ENCODE measurements at places on chromosomes 7 and 10.

DNA sequence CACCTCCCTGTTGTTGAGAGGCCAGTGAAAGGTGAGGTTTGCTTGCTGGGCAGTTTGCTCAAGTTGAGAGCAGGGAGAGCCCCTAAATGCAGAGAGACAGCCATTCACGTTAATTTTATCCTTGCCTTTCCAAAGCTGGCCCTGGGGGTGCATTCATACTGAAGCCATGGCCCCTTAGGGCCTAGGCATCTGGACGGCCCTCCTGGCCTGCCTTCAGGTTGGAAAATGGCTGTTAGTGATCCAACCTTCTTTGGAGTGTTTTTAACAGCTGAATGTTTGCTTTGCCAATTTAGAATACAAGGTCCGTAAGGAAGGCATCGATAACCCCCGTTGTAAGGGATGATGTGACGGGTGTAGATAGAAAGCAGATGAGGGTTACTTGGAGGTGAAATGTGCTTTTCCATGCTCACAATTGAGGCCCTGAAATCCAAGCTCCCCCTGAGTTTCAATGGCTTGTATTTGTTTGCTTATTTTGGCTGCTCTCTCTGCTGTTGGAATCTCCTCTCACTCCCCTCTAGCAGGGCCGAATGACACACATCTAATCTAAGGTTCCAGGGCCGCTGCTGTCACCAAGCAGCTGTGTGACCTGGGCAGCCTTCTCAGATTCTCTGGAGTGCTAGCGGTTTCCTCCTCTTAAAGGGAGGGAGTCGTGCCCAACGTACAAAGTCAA is 171.6 kb upstream of the MKI67 start:
- DNase-seq, result no peak

DNA sequence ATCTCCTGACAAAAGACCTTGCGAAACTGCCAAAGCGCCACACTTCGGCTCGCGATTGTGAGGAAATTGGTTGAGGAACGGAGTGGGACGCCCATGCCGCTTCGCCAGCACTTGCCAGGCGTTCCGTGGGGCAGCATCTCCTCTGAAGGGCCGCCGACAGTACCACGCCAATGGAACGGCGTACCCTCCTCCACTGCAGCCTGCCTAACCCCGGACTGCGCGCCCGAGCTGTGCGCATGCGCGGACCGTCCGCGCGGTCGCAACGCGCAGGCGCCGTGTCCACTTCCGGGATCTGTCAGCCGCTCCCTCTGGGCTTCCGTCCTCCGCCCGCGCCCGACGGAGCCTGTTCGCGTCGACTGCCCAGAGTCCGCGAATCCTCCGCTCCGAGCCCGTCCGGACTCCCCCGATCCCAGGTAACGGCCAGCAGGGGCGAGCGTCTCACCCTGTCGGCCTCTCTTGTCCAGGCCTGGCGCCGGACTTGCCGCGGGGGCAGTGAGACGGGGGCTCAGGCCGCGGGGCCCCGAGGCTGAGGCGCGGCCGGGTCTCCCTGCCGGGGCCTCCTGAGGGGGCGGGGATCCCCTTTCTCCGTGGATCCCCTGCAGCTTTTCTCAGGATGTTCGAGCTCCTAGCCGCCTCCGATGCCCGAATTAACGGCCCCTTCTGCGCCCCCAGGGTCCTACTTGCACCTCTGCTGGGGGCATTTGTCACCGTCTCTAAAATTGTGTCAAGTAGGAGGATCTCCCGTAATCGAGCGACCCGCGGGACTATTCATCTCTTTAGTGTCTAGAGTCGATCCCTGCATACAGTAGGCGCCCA is at the start of gene ARPC1A:
ARPC1A (plus strand) TSS at position 307 of the 816 bp plus-strand sequence. CDS start 7,456 bp downstream, outside the sequence.
- peak; percentile 95 for DNase-seq

DNA sequence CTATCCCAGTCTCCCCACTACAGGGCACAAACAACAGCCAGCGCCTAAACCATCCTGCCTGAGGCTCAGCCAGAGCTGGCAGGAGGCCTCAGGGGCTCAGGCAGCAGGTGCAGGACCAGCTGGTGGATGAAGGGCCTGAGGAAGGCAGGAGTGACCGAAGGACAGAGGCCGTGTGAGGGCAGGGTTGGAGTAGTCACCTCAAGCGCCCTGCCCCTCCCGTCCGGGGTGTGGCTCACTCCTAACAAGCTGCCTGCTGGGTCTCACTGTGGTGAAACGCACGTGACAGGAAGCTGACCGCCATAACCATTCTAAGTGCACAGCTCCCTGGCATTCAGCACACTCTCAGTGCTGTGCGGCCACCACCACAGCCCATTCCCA is 281.1 kb downstream of the ELFN1 start:
- no peak for DNase-seq

GRCh38 chr10:15448598-15448997 is 77.5 kb upstream of the FAM171A1 start:
- no peak for DNase-seq

GRCh38 chr10:124707551-124707950 is 36.6 kb downstream of the FAM53B start:
- no peak for DNase-seq

GRCh38 chr7:68904630-68905029 is 693.6 kb upstream of the AUTS2 start:
- DNase-seq, result no peak

- peak; percentile 43 for DNase-seq
These were observed 78.6 kb upstream of the C10orf90 start for GRCh38 chr10:126749015-126749655.

- DNase-seq, result no peak
These were observed 210.1 kb upstream of the STK17A start for GRCh38 chr7:43372676-43373355.

GRCh38 chr7:140390034-140390433 is 8.3 kb downstream of the SLC37A3 start:
- DNase-seq, result no peak

Data from ovary (tissue), 10 donors.